ENCODE measurements at places on chromosomes 2 and 18.

- no peak for DNase-seq
Measured at GRCh38 chr2:121085801-121086200, 199.2 kb downstream of the TFCP2L1 start.

DNA sequence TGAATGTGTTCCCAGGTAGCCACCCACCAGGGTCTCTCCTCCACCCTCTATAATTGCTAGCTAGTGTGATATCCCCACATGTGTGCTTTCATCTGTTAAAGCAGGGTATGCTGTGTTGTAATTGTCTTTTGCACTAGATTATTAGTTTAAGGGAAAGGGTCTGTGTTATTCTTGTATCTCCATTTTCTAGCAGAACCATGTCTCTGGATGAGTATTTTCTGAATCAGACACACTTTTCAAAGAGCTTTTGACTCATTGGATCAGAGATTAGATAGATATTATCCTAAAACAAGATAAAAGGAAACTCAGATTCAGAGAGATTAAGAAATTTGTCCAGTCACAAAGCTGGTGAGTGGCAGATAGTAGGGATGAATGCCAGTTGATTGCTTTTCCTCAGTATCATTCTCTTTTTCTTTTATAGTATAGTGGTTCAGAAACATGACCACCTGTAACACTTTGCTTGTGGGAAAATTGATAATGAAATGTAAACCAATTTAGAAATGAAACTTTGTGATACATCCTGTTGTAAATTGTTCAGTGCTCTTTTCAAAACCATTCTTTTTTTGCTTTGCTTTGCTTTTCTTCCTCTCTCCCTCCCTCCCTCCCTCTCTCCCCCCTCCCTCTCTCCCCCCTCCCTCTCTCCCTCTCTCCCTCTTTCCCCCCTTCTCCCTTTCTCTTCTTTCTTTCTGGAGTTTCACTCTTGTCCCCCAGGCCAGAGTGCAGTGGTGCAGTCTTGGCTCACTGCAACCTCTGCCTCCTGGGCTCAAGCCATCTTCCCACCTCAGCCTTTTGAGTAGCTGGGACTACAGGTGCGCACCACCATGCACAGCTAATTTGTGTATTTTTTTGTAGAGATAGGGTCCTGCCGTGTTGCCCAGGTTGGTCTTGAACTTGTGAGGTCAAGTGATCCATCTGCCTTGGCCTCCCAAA lies 7.4 kb downstream of the MIB1 start:
- DNase-seq: no peak

DNA sequence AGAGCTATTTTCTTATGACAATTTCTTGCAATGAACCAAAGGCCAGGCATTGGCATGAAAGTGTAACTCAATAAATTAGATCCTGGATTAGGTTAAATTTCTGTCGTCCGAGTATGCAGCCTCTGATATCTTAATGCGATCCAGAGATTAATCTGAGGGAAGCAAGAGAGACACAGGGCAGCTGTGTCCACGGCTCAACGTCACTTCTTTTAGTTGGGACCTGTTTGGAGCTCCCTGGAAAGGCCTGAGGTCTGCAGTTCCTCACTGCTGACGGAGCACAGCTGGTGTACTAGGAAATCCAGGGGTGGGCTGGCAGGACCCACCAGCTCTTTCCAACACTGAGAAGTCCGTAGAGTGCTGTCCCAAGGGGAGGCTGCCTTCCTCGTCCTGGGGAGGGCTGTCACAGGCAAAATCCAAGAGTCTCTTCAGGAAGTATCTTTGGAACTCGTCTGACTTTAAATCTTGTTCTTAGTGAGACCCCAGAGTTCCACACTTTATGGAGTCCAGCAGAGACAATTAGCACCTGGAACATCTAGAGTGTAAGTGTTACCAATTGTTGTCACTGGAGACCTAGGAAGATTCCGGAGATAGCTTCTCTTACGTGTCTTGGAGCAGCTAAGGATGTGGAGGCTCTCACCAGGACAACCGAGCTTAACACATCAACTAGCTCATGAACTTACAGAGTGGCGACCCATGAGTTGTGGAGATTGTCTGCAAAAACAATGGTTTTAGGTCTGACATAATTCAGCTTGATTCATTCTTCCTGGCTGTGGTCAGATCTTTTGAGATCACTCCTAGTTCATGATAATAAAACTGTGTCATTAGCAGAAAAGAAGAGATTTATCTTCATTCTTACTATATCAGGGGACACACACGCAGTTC lies 173.7 kb downstream of the ACKR3 start:
- DNase-seq: no peak

GRCh38 chr2:125584732-125585131 lies 1071.2 kb upstream of the GYPC start:
- no peak for DNase-seq

- DNase-seq: no peak
Measured at GRCh38 chr2:60989259-60989658, 28.3 kb upstream of the PEX13 start.

- no peak for DNase-seq
Measured at GRCh38 chr18:79778291-79778791, 19.4 kb upstream of the KCNG2 start.

- no peak for DNase-seq
Measured at GRCh38 chr2:101089942-101090799, 61.0 kb downstream of the TBC1D8 start.

DNA sequence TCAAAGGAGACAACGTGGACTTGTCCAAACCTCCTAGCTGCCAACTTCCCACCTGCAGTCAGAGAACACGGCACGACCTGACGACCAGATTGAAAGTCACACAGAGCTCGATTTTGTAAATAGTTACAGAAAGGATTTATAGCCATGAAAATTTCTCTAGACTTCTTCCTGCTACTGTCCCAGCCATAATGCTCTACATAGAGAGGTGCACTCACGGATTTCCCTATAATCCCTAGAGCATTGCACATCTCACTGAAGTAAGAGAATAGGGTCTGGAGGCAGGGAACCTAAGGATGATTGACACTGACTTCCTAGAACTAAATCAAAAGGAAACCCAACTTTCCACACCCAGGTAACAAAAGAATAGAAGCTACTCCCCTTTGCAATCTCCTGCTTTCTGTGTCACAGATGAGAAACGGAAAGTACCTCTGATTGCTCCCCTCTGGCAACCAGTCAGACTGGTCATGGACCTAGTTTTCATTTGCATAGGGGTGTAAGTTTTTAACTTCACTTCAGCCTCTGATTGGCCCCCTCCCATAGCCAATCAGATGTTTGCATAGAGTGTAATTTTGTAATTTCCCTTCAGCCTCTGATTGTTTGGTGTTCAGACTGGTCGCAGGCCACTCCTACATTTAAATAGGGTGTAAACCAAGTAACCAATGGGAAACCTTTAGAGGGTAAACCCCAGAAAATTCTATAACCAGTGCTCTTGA lies 58.6 kb upstream of the FBXO11 start:
- DNase-seq: no peak

- DNase-seq: no peak
Measured at GRCh38 chr2:232931636-232932035, 61.6 kb downstream of the SNORC start.

Data from HEK293T (cell line).